ENCODE measurements at places on chromosomes 2 and 18.

GRCh38 chr18:3104190-3105054 lies 91.5 kb upstream of the LPIN2 start:
- DNase-seq: no peak

DNA sequence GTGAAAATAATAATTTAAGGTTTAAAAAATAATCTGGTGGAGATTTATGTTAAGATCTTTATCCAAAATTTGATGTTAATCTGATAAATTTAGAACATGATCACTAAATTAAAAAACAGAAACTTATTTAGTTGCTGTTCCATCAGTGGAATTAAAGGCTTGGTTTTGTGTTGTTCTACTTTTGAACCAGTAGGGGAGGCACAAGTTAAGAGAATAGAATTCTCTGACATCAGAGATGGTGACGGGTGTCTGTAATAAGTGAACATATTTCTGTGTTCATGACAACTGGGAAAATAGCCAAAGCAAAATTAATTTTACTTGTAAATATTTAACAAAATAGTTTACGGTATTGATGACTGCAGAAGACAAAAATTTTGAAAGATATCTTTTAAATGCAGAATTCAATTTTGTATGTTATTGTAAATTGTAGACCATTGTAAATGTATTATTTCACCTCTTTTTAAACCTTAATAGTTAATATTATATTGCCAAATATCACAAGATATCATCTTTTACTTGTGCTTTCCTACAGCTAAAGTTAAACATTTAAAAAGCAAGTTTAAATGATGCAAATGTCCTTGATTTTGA lies 106.0 kb downstream of the UBR3 start:
- DNase-seq: peak; percentile 7

DNA sequence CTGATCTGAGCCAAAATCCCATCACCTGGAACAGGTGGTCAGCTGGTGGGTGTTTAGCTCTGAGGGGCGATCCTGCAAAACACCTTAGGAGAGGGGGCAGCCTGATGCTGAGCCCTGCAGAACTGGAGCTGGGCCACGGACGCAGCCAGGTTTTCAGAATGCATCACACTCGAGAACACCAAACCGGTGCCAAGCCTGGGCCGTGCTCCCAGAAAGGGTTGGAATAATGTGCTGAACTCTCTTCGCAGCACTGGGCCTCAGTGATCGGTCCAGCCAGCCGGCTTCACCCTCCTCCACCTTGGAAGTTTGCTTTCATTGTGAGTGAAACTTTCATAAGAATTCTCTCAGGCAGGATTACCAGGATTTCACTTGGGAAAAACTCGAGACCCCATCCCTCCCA lies 56.5 kb upstream of the TTC39C start:
- DNase-seq: no peak

DNA sequence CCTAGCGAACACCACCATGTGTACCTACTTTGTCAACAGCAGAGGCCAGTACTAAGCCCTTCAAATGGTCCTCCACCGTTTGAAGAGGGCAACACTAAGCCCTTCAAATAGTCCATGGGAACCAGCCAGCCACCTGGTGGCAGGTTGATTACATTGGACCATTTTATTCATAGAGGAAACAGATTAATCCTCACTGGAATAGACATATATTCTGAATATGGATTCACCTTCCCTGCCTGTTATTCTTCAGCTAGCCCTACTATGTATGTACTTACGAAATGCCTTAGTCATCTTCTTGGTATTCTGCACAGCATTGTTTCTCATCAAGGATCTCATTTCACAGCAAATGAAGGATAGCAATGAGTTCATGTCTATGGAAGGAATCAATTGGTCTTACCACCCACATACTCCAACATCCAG lies 10.0 kb upstream of the ZNF396 start:
- no peak for DNase-seq

DNA sequence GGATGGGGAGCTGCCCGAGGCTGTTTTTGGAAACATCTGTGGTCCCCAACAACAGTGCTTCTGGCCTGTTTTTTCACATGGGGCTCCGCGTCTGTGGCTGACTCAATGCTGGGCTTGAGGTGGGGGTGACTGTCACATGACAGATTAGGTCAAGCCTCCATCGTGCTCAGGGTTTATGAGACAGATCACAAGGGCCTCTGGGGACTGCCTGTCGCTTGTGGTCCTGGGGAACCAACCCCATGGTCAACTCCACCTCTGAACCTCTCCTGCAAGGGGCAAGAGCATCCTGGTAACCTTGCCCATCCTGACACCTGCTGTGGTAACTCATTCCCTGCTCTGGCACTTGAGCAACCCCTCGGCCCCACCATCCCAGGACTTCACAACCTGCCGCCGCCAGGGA lies 47.6 kb upstream of the SH3RF3 start:
- DNase-seq: no peak

DNA sequence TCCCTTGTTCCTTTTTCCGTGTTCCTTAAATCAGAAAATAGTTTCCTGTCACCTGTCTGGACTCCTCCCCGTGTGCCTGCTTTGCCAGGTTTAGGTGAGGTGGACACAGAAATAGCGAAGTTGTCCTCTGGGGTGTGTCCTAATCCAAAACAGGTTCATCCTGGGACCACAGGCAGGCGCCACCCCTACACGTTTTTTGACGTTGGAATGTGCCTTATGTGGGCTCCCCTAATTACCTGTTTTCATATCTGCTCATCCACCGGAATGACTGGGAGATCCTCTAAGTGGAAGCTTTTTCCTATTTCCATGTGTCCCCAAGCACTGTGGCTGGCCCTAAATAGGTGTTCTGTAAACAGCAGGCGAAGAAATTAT lies 49.0 kb upstream of the PAIP2B start:
- no peak for DNase-seq

DNA sequence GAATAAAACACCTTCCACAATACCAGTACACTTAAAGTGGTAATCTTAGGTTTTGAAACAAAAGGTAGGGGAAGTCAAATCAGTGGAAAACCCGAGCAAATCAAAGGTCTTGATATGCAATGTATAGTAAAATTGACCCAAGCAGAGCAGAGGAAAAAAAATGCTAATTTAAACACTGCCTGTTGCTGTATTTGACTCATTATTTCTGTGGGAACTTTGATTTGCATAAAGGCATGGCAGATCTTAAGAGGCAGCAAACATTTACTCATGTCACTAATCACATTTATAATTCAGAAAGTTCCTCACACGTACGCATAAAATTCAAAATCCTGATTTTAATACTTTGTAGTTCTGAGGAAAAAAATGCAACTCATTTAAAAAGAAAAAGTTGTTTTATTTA lies 64.4 kb downstream of the IKZF2 start:
- no peak for DNase-seq

- DNase-seq: no peak
Observed at GRCh38 chr2:145592361-145592760, 1072.4 kb upstream of the ZEB2 start.
